Uterus (tissue), 4 donors: ENCODE measurements at places on chromosomes 1 and 21.

GRCh38 chr1:115193046-115193828 lies 103.9 kb upstream of the TSPAN2 start:
- DNase-seq = no peak

DNA sequence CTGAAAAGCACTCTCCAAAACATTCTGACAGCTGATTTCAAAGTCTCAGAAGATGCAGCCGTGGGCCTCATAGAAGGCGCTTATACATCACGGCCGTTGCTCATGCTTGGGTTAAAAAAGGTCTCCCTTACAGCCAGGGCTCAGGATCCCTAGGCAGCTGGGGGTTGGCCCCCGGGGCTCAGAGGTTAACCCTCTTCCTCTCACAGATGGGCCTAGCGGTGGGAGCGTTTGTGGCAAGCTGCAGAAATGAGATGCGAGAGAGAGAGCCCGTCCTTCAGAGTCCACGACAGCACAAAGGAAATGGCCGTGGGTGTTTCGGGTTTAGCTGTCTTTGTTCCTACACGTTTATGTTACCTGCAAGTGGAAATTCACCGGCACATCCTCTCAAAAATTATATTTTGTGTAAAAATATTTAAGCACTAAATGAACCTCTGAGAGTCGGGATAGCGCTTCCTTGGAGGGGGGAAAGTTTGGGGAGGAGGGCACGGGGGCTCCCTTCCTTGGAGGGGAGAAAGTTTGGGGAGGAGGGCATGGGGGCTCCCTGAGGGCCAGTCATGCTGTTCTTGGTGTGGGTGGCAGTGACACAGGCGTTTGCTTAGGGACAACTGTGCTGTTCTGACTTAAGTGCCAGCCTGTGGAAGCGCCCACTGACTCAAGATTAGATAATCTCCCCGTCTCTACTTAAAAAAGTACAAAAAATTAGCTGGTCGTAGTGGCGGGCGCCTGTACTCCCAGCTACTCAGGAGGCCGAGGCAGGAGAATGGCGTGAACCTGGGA lies 20.5 kb upstream of the PRDM15 start:
- no peak for DNase-seq

DNA sequence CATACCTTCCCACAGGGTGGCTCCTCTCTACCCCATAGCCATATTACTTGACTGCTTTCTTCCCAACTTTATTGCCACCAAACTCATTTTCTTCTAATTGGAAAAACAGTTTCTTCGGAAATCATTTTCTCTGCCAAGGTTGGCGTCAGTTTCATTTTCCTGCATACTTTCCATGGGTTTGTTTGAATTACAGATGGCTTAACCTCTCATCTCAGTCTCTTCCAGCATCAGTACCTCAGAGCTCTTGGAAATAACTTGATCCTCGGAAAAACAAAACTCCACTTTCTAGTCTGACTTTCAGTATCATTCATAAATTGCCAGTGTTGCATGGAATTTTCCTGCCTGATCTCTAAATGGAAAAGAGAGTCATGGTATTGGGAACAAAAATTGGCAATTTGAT lies 20.3 kb upstream of the PRDM2 start:
- DNase-seq = no peak

- DNase-seq = no peak
These were observed 8.9 kb downstream of the PTPRU start for GRCh38 chr1:29245261-29245660.

DNA sequence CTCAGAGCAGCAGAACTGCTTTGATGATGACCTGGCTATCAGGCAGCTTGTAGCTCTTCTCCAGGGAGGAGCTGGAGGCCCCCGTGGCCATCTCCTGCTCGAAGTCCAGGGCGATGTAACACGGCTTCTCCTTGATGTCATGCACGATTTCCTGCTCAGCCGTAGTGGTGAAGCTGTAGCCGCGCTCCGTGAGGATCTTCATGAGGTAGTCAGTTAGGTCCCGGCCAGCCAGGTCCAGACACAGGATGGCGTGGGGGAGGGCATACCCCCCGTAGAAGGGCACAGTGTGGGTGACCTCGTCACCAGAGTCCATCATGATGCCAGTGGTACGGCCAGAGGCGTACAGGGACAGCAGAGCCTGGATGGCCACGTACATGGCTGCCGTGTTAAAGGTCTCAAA lies 18.3 kb upstream of the TP53BP2 start:
- no peak for DNase-seq

DNA sequence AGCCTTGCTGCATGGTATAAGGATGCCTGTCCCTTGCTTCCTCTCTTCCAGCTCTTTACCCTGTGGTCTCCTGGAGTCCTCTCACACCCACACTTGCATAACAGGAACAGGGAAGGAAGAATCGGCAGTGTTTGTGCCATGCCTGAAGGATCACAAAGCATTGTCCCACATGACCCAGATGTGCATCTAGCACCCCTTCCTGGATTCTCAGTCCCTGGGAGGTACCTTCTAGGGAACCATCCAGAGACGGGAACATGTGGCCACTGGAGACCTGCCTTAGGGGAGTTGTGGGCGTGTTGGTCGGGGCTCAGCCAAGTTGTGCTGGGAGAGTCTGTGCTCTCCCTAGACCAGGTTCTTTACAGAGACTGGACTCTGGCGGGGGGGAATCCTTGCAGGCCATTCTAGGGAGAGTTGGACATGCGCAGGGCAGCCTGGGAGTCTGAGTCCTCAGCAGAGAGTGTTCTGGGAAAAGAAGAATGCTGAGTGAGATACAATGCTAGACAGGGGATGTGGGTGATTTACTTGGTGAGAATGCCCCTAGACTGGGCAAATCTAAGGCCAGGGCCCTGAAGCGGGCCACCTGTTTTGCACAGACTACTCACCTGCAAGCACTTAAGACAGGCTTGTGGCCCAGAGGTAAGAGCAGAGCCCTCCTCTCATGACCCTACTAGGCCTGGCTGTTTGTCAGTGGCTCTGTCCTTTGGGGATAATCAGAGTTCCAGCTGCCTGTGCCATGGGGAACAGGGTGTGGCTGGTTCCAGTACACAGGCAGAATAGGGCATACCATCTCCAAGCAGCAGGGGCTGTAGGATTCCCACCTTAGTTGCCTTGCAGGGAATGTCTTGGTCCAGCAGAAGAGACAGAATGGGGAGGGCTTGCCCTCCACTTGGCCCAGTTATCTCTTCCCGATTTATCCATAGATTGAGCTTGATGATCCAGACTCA lies 89.8 kb downstream of the MAN1C1 start:
- no peak for DNase-seq

- DNase-seq = no peak
These were observed 732.4 kb downstream of the MATN1 start for GRCh38 chr1:29991025-29991424.

DNA sequence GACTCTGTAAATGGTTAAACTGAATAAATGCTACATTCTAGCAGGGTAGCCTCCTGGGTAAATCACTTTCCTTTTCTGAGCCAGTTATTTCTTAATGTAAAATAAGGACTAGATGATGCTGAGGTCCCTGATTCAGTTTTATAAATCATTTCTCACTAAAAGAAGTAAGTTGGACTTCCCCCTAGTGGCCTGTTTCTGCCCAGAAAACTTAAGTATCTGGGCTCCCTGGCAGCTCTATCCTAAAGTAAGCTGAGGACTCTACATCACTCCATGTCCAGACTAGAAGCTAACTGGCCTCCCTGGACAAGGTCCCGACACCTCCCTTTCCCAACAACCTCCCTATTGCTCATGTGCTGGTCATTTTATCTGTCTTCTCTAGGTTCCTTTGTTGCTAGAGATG lies 3.0 kb downstream of the GPN2 start:
- DNase-seq = no peak

DNA sequence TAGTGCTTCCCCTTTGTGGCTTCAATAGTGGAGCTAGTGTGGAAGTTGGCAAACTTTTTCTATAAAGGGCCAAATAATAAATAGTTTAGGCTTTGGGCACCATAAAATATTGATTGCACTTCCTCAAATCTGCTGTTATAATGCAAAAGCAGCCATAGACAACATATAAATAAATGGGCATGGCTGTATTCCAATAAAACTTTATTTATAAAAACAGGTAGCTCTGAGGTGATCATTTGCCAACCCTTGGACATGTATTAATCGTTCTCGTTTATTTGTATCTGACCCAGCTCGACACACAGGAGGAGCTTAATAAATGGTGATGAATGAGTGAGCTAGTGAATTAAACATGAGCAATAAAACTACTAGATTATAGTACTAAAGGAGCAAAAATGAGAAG lies 13.3 kb downstream of the KAZN start:
- no peak for DNase-seq

GRCh38 chr21:44919913-44920693 lies 596 bp downstream of the ITGB2 start:
- DNase-seq = no peak

DNA sequence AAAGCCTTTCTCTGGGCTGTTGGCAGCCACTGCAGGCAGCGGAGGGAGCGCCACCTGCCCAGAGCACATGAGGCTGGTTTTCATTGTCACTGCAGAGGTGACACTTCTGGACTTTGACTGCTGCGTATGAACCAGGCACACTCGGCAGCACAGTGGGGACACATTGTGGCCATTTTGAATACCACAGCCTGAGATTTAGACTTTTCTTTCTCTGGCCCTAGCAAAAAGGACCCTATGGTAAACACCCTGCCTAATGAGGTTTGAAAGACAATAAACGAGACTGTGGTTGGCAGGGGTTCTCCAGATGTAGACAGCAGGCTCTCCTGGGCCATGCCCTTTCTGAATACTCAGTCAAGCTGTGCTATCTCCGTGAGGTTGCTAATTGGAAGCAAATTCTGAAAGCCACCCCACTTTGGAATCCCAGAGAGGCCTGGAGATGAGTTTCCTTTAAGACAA lies 12.0 kb upstream of the KCNE2 start:
- no peak for DNase-seq

DNA sequence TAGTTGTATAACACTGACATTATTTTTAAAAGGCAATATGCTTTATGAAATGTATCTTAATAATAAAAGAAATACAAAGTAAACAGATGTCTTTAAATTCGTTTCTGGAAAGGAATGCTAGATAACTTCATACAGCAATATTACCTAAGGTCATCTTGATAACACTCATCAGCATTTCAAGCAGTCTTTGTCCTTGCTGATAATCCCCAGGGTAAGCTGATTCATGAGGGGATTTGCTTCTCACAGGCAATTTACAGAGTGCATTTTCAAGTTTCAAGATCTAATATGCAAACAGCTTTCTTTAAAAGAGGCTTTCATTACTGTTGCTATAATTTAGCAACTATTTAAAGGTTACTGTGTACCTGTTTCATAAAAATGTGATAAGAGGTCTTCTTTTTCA lies 75.2 kb upstream of the NEK2 start:
- no peak for DNase-seq

GRCh38 chr1:147907786-147908509 lies 5.4 kb downstream of the GJA8 start:
- no peak for DNase-seq

GRCh38 chr21:45852886-45853400 lies 128.6 kb upstream of the COL6A1 start:
- DNase-seq = no peak

DNA sequence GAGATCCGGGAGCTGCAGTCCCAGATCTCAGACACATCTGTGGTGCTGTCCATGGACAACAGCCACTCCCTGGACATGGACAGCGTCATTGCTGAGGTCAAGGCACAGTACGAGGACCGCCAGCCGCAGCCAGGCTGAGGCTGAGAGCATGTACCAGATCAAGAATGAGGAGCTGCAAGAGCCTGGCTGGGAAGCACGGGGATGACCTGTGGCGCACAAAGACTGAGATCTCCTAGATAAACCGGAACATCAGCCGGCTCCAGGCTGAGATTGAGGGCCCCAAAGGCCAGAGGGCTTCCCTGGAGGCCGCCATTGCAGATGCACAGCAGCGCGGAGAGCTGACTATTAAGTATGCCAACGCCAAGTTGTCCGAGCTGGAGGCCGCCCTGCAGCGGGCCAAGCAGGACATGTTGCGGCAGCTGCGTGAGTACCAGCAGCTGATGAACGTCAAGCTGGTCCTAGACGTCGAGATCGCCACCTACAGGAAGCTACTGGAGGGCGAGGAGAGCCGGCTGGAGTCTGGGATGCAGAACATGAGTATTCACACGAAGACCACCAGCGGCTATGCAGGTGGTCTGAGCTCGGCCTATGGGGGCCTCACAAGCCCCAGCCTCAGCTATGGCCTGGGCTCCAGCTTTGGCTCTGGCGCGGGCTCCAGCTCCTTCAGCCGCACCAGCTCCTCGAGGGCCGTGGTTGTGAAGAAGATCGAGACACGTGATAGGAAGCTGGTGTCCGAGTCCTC lies 25.5 kb downstream of the ETV3L start:
- peak; percentile 70 for DNase-seq
